ENCODE measurements at places on chromosomes 12 and 14.
A peak's percentile ranks its signal among the peaks of the same experiment; 100 is the strongest.

DNA sequence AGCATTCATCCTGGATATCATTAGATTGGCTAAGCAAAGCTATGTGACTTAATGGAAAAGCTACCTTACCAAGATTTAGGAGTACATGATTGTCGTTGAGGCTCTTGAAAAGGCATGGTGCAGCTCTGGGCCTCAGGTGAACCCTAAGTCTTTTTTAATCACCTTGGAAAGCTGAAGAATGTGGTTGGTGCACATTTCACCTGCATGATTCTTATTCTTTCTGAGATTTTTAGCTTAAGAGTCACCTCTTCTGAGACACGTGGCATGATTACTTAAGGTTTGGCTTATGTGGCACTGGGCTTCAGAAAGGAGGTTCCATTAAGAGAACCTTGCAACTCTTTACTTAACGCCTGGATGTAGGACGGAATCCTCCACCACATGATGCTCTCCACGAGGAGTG lies 498.5 kb downstream of the TMEM117 start:
- DNase-seq, result no peak

DNA sequence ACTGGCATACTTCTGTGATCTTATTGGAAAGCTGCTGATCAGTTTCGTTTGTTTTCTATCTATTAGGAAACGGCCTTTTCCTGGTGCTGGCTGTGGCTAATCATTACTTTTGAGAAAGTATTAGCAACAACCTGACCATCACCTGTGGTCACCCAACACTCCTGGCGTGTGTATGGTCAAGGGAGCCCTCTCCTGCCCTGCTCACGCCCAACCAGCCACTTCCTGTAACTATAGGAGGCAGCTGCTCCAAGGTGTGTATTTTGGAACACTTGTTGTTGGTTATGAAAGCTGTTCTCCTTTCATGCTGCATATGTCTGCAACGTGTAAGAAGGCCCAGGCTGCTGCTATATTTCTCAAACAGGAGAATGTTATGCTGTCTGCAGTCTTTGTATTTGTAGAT lies 1582.8 kb downstream of the AACS start:
- DNase-seq, result no peak

DNA sequence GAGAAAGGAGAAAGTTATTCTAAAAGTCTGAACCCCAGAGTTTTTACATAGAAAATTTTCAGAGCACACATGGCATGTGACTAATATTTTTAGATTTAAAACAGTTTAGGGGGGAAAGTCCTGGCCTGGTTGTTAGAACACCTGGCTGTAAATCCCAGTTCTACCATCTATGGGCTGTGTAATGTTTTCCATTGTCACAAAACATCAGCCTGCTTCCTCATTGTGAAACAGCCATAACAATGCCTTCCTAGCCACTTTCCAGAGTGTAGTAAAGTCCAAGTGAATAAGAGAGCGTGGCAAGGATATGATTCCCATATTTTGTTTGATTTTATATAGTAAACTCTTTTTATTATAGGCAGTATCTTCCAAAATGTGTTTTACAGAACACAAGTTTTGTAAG lies 310.0 kb upstream of the DCN start:
- DNase-seq, result no peak

DNA sequence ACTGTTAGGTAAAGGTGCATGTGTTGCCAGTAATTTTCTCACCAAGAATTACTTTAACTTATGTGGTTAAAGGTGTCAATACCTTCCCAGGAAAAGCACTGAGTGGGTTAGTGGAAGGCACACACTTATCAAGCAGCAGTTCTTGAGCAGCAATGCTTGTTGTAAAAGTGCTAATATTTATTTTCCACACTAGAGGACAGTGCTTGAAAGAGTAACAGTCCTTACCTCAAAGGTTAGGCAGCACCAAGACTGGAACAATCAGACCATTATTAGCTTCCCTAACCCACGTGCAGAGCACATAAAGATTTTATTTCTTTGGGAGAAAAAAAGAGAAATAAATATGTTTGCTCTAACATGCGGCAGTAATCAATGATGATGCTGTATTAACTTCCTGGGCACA lies 48.8 kb upstream of the KRR1 start:
- no peak for DNase-seq

GRCh38 chr14:75181293-75182062 lies 5.1 kb upstream of the TMED10 start:
- DNase-seq, result no peak

DNA sequence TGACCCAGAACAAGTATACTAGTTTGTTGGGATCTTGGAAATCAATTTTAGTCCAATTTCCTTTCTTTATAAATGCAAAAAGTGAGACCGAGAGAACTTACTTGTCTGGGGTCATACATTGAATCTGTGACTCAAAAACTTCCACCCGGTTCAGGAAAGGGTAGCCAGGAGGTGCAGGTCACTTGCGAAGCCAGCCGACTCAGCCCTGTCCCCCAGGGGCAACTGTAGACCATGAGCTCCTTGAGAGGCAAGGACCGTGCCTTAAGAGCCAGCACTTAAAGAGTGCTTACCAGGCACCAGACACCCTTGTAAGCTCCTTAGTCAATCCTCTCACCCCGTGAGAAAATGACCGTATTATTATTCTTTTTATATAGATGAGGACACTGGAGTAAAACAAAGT lies 505 bp upstream of the BCDIN3D start:
- no peak for DNase-seq

- no peak for DNase-seq
These were observed 23.9 kb downstream of the NID2 start for GRCh38 chr14:52044791-52045522.

DNA sequence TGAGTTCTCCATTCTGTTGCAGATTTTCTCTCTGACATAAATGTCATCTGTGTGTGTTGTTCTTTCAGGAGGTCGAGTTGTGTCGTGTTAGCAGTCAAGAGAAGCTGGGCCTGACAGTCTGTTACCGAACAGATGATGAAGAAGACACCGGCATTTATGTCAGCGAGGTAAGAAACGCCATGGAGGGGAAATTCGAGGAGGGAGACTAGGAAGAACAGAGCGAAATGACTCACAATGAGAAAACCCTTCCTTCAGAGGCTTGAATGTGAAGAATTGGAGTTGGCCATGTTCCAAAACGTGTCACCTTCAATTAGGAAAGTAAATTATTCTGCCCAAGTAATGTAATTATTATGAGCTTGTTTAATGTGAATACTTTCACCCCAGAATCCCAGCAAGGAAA lies 364.5 kb downstream of the PDZRN4 start:
- DNase-seq, result no peak

- DNase-seq, result no peak
These were observed 151.0 kb downstream of the SLC38A4 start for GRCh38 chr12:46674800-46675199.

- DNase-seq, result peak; percentile 54
These were observed 3.7 kb downstream of the REM2 start for GRCh38 chr14:22886500-22887259.

DNA sequence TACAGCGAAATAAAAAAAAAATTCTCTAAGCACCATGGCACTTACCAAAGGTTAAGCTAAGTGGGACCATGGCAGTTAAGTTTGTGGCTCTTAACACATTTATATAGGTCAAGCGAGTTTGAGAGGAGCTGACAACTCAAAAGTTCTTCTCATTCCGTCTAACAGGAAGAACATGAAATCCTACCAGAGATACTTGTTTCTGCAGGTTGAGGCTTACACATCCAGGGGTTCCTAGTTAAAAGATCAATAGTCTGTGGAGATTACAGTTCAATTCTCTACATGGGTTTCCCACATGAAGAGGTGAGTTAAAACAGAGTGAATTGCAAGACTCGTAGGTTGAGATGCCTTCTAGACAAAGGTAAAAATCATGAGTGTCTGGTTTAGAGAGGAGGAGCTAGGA lies 142.6 kb downstream of the EMP1 start:
- no peak for DNase-seq

GRCh38 chr12:76636121-76636692 lies 76.6 kb upstream of the OSBPL8 start:
- no peak for DNase-seq

DNA sequence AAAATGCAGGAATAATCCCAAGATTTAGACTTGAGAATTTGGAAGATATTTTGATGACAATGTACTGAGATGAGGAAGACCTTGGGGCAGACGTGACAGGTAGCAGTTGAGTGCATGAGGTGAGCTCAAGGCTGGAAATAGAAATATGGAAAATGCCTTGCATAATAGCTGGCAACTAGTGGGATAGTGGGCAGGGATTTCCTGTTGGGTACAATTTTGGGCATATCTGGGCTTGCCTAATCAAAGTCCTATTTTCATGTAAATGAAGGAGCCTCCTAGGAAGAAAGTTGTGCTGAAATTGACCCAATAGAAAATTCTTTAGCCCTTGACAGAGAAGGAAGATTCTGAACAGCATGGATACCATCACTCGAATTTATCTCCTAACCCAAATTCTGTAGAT lies 6.4 kb upstream of the GLIPR1 start:
- DNase-seq, result no peak

DNA sequence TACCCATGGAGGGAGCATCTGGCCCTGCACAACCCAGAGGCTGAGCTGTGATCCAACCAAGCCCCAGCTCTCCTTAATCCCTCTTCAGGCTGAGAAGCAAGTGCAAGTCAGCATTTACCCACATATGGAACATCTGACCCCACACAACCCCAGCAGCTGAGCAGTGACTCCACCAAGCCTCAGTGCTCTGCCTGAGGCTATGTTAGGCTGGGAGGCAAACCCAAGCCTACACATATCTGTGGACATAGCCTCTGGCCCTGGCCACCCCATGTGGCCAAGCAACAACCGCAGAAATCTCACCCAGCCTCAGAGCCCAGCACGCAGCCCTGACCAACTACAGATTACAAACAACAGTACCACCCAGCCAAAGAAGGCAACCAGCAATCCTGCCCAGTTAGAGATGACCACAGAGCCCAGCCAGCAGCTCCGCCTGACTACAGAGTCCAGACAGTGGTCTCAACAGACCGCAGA lies 142.8 kb downstream of the NUAK1 start:
- DNase-seq, result no peak

DNA sequence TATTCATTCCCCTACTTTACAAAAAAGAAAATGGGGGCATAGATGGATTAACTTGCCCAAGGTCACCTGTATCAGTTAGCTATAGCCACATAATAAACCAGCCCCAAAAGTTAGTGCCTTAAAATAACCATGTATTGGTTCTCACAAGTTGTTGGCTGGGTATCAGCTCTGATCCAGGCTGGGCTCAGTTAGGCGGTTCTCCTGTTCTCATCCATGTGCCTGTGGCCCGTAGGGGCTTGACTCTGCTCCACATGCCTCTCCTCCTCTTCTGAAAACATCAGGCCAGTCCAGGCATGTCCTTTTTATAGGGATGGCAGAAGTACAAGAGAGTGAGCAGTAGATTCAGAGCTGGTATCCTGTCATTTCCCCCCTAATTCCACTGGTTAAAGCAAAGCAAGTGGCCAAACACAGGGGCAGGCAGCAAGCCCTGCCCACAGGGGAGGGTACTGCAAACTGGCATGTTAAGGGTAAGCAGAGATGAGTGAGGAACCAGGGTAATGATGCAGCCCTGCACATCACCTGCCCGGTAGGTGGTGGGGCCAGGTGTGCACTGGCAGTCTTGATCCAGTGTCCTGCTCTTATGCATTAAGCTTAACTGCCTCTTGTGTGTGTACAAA lies 47.9 kb upstream of the TUNAR start:
- no peak for DNase-seq
